ENCODE measurements at places on chromosomes 11 and 22.

DNA sequence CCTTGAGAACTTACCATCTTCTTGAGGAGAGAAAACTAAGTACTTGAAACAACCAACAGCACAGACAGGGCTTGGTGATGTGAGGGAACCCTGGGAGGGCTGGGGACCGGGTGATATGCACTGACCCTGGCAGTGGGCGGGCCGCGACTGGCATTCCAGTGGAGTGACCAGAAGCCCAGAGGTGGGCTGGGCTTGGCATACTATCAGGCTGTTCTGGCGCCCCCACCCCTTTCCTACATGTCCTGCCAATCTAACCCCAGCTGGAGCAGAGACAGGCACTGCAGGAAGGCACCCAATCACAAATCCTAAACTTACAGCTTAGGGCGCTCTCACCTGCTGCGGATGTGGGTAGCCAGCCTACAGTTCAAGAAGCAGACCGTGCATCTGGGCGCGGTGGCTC is 54.0 kb upstream of the GCAT start:
- no peak for DNase-seq

DNA sequence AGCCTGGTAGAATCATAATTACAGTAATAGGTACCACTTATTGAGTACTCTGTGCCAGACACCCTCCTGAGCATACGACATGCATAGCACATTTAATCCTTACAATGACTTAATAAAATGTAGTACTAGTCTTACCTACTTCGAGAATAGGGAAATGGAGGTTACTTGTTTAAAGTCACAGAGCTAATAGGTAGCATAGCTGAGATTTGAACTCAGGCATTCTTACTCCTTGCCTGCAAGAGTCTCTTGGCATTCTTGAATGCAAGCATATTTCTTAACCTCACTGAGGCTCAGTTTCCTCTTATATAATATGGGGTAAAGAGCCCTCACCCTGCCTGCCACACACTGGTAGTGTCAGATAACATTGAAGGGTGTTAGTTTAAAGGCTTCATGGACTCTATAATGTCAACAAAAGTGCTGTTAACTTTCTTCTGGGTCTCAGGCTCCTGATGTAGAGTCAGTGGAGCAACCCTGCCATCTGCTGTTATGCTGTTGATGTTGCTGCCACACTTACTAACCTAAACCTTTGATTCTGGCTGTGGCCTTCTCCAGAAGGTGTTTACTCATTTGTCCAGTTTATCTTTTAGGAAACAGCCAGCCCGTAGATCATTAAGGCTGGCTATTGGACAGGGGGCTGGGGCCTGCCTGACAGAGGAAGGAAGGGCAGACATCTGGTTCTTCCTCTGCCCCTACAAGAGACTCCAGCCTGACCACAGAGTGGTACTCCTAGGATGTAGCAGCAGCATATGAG is 18.9 kb downstream of the LIMK2 start:
- DNase-seq = peak; percentile 72

DNA sequence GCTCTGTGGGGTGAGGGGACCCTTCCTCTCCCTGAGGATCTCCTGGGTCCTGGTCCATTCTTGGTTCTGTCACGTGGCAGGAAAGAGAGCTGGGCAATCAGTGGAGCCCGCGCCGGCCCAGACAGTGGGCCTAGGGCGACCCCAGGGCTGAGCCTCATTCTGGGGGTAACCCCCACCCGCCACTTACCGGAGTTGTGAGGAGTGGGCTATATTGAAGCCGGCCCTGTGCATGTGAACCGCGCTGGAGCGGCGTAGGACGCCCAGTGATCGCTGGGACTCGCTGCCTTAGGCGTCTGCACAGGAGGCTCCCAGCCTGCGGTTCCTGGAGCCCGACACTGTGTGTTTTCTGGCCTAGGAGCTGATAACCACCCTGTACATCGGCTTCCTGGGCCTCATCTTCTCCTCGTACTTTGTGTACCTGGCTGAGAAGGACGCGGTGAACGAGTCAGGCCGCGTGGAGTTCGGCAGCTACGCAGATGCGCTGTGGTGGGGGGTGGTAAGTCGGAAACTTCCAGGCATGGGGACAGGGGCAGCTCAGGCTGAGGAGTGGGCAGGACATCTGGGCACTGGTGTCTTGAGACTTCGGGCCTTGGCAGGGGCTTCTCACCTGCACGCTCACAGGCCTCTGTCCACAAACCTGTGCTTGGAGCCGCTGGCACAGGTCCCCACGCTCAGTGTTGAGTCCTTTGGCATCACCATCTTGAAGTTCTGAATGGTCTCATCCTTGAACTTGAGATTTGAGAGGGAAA is 127.1 kb downstream of the KCNQ1OT1 start:
- no peak for DNase-seq

DNA sequence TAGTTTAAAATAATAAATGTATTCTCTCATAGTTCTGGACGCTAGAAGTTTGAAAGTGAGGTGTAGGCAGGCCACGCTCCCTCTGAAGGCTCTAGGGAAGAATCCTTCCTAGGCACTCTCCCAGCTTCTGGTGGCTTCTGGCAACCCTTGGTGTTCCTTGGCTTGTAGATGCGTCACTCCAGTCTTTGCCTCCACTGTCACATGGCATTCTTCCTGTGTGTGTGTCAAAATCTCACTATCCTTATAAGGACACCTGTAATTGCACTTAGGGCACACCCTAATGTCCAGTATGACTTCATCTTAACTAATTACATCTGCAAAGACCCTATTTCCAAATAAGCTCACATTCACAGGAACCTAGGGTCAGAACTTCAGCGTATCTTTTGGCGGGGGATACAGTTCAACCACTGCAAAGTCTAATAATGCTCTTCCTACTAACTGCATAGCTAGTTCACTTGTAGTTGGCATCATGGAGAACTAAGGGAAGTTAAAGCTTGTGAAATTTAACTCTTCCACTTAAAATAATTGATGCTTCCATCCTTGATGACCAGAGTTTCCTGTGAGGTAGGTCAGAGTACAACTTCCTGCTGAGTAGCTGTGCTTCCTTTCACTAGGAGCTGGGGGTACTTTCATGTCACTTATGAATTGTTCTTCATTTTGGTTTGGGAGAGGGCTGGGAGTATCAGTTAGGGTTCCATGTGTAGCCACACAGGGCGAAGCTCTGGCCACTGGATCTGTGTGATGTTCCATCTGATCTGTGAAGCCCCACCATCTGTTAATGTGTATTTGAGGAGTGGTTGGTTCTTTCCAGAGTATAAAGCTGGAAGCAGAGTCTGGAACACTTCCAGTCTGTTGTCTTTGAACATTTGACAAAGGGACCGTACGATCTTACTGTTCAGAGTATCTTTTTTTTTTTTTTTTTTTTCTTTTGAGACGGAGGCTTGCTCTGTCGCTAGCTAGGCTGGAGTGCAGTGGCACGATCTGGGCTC is 10.5 kb downstream of the YWHAH start:
- no peak for DNase-seq

- no peak for DNase-seq
Measured at GRCh38 chr11:103849366-103849765, 187.1 kb upstream of the DDI1 start.

DNA sequence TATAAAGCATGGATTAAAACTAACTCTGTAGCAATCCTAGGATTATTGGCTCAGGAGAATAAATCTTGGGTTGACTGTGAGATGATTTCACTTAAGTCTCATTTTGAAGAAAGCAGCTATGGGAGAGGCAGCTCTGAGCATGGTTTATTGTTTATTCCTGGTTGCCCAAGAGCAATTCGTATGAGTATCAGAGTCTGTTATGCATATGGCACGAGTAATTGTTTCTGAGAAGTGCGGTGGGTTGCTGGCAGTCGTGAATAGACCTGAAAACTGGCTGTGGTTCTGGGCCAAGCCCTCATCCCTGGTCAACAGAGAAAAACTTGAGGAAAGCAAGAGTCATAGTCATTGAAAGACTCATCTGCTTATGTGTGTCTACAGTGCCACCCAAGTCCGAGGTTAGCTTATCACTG is 26.8 kb downstream of the DIXDC1 start:
- peak; percentile 93 for DNase-seq

- DNase-seq = no peak
Measured at GRCh38 chr11:33514079-33514925, 186.3 kb downstream of the C11orf91 start.

DNA sequence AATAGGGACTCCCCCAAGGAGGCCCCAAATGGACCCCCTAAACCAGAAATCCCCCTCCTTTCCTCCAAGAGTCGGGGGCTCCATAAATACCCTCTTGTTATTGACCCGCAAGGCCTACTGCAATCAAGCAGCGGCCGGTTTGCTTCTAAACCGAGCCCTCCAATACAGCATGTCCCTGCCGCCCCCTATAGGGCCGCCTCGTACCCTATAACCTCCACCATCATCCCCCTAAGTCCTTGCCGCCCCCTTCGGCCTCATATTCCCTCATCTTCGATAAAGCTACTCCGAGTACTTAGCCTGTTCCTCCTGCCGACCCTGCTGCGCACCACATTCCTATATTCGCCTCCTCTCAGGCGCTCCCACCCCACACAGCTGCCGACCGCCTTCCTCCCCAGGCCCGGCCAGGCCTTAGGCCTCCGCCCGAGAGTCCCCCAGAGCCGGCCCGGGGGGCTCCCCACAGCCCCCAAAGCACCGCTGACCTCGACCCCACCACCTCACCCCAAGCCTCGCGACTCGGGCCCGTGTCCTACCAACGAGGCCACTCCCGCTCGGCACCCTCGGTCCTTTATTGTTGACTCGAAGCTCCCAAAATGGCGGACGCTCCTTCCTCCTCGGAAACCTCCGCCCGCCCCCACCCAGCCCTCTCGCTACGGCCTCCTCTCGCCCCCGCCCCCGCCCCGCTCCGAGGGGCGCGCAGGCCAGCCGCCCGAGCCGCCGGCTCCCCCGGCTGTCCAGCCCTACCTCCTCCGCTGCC is 430 bp downstream of the DDX6 start:
- peak; percentile 80 for DNase-seq

- DNase-seq = no peak
Measured at GRCh38 chr11:83677730-83678129, 391.6 kb upstream of the CCDC90B start.

- DNase-seq = no peak
Measured at GRCh38 chr11:66844496-66845142, 1.4 kb downstream of the RCE1 start.

- DNase-seq = no peak
Measured at GRCh38 chr22:33470456-33470855, 412.3 kb upstream of the SYN3 start.

DNA sequence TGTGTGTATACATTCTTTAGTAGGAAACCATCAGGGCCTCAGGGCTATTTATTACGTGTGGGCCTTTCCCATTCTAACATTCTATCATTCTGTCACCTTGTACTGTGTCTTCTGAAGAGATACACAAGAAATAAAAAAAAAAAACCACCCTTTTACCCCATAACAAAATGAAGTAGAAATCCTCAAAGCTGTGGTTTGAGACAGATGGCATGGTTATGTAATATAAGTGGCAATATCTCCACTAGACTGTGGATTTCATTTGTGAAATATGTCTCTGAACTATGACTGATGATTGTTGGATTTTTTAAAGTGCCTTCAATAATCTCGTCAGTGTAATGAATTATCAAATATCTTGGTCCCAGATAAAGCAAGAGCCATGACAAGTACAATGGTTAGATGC is 150.0 kb upstream of the BLID start:
- no peak for DNase-seq

- no peak for DNase-seq
Measured at GRCh38 chr11:9089061-9089460, 2.3 kb downstream of the SCUBE2 start.

Data from umbilical cord (tissue), 2 donors.